ENCODE measurements at places on chromosomes 12 and 14. TPM values are rescaled to one million over a fixed set of nuclear protein-coding genes. Genes with fewer than 3 reads are reported as not detected.
A peak's percentile ranks its signal among the peaks of the same experiment; 100 is the strongest.

Gene KRT85
- polyA plus RNA-seq = 0.03 TPM

DNA sequence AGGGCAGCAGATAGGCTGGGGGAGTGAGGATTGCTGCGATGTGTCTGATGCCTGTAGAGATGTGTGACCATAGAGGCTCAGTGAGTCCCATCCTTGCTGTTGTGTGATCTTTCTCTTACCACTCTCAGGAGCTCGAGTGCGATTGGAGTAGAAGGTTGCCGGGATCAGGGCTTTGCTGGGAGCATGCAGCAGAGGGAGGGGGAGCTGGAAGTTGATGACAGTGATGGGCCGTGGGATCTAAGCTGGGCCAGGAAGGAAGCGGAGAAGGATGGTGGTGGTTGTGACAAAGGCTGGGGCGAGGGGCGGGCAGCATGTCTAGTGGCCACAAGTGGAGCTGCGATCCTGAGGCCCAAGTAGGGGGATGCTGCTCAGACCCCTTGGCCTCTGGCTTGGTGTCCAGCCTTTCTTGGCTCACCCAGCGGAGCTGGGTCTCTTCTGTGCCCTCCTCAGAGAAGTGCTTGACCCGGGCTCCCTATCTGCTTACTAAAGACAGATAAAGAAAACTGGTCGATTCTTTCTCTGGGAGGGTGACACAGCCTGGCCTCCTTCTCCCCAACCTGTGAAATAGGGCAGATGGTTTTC, 66.2 kb downstream of the PRMT8 start:
- DNase-seq = no peak
- no peaks in the 10 kb centered on the region for H3K36me3 ChIP-seq

DNA sequence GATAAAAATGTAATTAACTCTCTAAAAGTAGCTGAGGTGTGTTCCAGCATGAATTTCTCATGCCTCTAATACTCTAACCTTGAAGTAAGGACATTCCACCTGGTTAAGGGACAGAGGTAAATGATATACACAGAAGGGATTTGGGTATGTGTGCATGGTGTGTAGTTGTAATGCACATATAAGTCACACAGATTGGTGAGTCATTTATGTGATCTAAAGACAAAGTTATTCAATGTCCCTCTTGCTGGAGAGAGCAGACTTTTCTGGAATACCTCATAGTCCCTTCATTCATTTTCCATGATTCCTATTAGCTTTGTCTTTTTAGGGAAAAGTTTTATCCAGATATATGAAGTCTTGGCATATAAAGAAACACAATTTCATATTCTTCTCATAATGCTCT, 234.9 kb downstream of the SNAPC1 start:
- H3K27ac ChIP-seq = no peak overlapping the region
- no peak for DNase-seq
- H3K4me1 ChIP-seq = no peaks in the 10 kb centered on the region
- H3K27me3 ChIP-seq = no peaks in the 10 kb centered on the region
- no peak overlapping the region for H3K4me3 ChIP-seq

GRCh38 chr12:62800707-62801400, 134.1 kb downstream of the PPM1H start:
- DNase-seq = no peak
- no peak overlapping the region for H3K4me3 ChIP-seq
- no peaks in the 10 kb centered on the region for H3K27me3 ChIP-seq
- no peaks in the 10 kb centered on the region for H3K4me1 ChIP-seq
- H3K36me3 ChIP-seq = peaks cover 5% of the 10 kb centered on the region

DNA sequence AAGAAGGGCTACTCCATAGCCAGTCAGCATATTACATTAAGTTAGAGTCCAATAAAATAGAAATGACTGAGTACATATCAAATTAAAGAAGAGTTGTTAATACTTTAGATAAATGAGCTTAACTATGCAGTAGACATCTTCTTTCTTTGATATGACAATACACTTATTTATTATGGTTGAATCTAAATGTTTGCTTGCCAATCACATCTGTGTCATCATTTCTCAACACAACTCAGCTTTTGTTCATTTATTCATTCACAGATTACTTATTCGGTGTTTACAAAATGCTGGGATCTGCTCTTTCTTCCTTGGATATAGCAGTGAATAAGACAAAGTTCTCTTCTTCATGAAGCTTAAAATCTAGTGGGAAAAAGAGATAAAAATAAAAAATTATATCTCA, 614.6 kb upstream of the ATP2B1 start:
- H3K27me3 ChIP-seq = no peaks in the 10 kb centered on the region
- no peak overlapping the region for H3K4me3 ChIP-seq

- H3K4me1 ChIP-seq = no peaks in the 10 kb centered on the region
- DNase-seq = no peak
Measured at GRCh38 chr12:111291357-111291756, 77.5 kb downstream of the PHETA1 start.

- H3K27ac ChIP-seq = peak overlapping the region; percentile 90
- H3K4me1 ChIP-seq = peaks cover 2% of the 10 kb centered on the region
- peaks cover 7% of the 10 kb centered on the region for H3K36me3 ChIP-seq
- peak overlapping the region; percentile 96 for H3K4me3 ChIP-seq
- DNase-seq = no peak
Measured at GRCh38 chr14:69152181-69152901, 578 bp downstream of the DCAF5 start.

Gene SERPINA10
- 0.90 TPM for polyA plus RNA-seq

- no peaks in the 10 kb centered on the region for H3K36me3 ChIP-seq
- H3K4me3 ChIP-seq = no peak overlapping the region
- H3K27ac ChIP-seq = no peak overlapping the region
- H3K4me1 ChIP-seq = no peaks in the 10 kb centered on the region
Measured at GRCh38 chr12:83827860-83828259, 1084.7 kb downstream of the SLC6A15 start.

Gene AQP6
- 0.49 TPM for polyA plus RNA-seq

- H3K27me3 ChIP-seq = no peaks in the 10 kb centered on the region
- H3K4me3 ChIP-seq = no peak overlapping the region
- no peak for DNase-seq
- H3K27ac ChIP-seq = no peak overlapping the region
- H3K4me1 ChIP-seq = peaks cover 9% of the 10 kb centered on the region
Measured at GRCh38 chr12:105273601-105274000, 37.6 kb upstream of the APPL2 start.

Gene ACADS
- polyA plus RNA-seq = 50.2 TPM

Gene HNF1A
- 55.5 TPM for polyA plus RNA-seq

GRCh38 chr12:91379051-91379775, 196.6 kb upstream of the DCN start:
- no peak overlapping the region for H3K27ac ChIP-seq
- H3K27me3 ChIP-seq = no peaks in the 10 kb centered on the region
- no peak overlapping the region for H3K4me3 ChIP-seq
- no peaks in the 10 kb centered on the region for H3K36me3 ChIP-seq

Gene SLC6A13
- polyA plus RNA-seq = 0.28 TPM

GRCh38 chr12:94272280-94272679, 123.9 kb downstream of the PLXNC1 start:
- no peak for DNase-seq
- no peak overlapping the region for H3K27ac ChIP-seq
- H3K36me3 ChIP-seq = peaks cover 10% of the 10 kb centered on the region
- no peak overlapping the region for H3K4me3 ChIP-seq
- H3K27me3 ChIP-seq = no peaks in the 10 kb centered on the region

- H3K36me3 ChIP-seq = no peaks in the 10 kb centered on the region
- peak; percentile 14 for DNase-seq
- no peak overlapping the region for H3K27ac ChIP-seq
- H3K4me1 ChIP-seq = peaks cover 2% of the 10 kb centered on the region
- H3K27me3 ChIP-seq = no peaks in the 10 kb centered on the region
- H3K4me3 ChIP-seq = no peak overlapping the region
Measured at GRCh38 chr12:115294453-115295133, 610.6 kb upstream of the TBX3 start.

- DNase-seq = no peak
- no peak overlapping the region for H3K27ac ChIP-seq
- no peaks in the 10 kb centered on the region for H3K36me3 ChIP-seq
- no peaks in the 10 kb centered on the region for H3K4me1 ChIP-seq
- no peak overlapping the region for H3K4me3 ChIP-seq
Measured at GRCh38 chr12:128783129-128783574, 40.6 kb downstream of the SLC15A4 start.

DNA sequence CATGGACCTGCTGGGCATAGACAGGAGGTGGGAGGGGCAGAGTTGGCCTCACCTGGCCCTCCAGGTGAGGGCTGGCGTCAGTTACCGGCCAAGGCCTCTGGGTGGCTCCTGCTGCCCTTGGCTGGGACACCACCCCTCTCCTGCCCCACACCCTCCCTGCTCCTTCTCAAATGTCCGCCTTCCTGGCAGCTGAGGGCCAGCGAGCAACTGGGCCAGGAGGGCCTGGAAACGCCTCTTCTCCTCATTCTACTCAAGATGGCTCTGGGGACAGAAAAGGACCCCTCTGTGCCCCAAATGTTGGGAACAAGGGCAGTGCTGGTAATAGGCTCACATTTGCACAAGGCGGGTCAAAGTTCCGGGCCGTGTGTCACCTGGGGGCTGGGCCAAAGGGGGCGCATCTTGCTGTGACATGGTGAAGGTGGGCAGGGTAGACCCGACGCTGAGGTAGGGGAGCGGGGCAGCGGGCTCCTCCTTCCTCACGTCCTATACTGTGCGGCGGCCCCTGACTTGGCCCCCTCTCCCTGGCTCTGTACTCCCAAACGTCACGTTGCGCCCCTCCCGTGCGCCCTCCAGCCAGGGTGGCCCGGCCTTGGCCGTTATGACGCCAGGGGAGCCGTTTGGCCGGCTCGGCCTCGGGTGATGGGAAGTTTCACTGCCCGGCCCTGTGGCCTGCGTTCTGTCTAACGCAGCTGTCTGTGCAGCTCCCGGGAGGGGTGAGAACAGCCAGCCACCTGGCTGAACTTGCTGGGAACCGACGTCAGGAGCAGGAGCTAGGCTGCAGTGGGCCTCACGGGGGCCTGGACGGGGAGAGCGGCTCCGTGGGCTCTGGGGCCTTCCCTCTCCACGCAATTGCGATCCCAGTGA, 18.0 kb upstream of the DLK1 start:
- peak overlapping the region; percentile 6 for H3K4me3 ChIP-seq
- DNase-seq = peak; percentile 69
- H3K4me1 ChIP-seq = peaks cover 14% of the 10 kb centered on the region
- no peaks in the 10 kb centered on the region for H3K36me3 ChIP-seq
- peak overlapping the region; percentile 48 for H3K27ac ChIP-seq

Gene RABGGTA
- polyA plus RNA-seq = 29.0 TPM

GRCh38 chr14:90627478-90627877, 188.8 kb downstream of the TTC7B start:
- no peak for DNase-seq
- H3K36me3 ChIP-seq = no peaks in the 10 kb centered on the region
- H3K4me3 ChIP-seq = no peak overlapping the region
- no peak overlapping the region for H3K27ac ChIP-seq
- H3K4me1 ChIP-seq = peaks cover 10% of the 10 kb centered on the region

Gene TNFRSF1A
- 122 TPM for polyA plus RNA-seq

Gene PTPRR
- polyA plus RNA-seq = 3.0 TPM

- H3K36me3 ChIP-seq = no peaks in the 10 kb centered on the region
- no peak overlapping the region for H3K4me3 ChIP-seq
- no peaks in the 10 kb centered on the region for H3K27me3 ChIP-seq
Measured at GRCh38 chr12:46177837-46178608, 90.8 kb downstream of the SLC38A1 start.

GRCh38 chr14:89347885-89348284, 69.1 kb downstream of the FOXN3 start:
- no peak overlapping the region for H3K4me3 ChIP-seq
- no peaks in the 10 kb centered on the region for H3K27me3 ChIP-seq
- peaks cover 33% of the 10 kb centered on the region for H3K36me3 ChIP-seq
- DNase-seq = no peak

Gene TMCC3
- 24.3 TPM for polyA plus RNA-seq

Gene FGF23
- polyA plus RNA-seq = 6.5 TPM

DNA sequence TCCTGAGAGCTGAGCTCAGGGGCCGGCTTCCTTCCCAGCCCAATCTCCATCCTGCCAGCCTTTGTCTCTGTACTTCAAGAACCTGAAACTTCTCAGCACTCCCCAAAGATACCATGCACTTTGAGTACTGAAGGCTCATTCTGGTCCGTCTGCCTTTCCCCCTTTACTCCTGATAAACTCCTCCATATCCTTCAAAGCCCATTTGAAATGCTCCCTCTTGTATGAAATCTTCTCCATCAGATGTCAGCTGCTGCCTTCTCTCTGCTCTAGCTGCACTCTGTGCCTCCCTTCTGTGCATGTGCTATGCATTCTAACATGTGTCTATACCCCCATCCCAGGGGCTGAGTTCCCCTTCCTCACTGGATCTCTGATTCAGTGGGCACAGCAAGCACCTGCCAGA, 52.1 kb downstream of the PITPNM2 start:
- no peaks in the 10 kb centered on the region for H3K36me3 ChIP-seq
- H3K27me3 ChIP-seq = no peaks in the 10 kb centered on the region
- no peak overlapping the region for H3K4me3 ChIP-seq
- no peak for DNase-seq
- no peak overlapping the region for H3K27ac ChIP-seq
- H3K4me1 ChIP-seq = peaks cover 4% of the 10 kb centered on the region

Gene CEP128
- polyA plus RNA-seq = 2.4 TPM

DNA sequence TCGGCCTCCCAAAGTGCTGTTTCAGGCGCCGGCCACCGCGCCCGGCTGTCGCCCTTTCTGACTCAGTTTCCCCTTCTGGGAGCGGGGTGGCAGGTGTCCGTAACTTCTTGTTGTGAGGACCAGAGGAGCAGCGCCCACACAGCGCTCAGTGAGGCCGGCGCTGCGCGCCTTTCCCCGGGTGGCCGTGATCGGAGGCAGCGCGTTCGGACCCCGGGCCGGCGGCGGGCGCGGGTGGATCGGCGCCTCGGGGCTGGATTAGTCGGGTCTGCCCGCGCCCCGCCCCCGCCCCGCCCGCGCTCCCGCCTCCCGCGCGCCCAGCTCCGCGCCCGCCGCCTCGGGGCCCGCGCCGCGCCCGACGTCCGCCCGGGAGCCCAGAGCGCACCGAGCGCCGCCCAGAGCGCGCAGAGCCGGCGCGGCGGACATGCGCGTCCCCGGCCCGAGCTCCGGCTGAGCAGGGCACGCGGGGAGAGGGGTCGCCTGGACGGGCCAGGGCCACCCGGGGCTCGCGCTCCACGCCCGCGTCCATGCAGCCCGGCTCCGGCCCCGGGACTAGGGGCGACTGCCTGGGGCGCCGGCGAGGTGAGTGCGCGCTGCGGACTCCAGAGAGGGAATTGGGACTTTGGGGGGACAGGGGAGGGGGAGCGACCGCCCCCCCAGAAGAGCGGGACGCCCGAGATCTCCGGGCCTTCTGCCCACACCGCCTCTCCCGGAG, 50.6 kb downstream of the LRCOL1 start:
- no peaks in the 10 kb centered on the region for H3K36me3 ChIP-seq
- no peaks in the 10 kb centered on the region for H3K27me3 ChIP-seq
- peak; percentile 74 for DNase-seq
- H3K27ac ChIP-seq = no peak overlapping the region
- peak overlapping the region; percentile 61 for H3K4me3 ChIP-seq

Gene ZNF891
- polyA plus RNA-seq = 3.2 TPM

- H3K4me1 ChIP-seq = no peaks in the 10 kb centered on the region
- no peak overlapping the region for H3K27ac ChIP-seq
- no peaks in the 10 kb centered on the region for H3K36me3 ChIP-seq
- DNase-seq = no peak
- H3K4me3 ChIP-seq = no peak overlapping the region
- H3K27me3 ChIP-seq = peaks cover 10% of the 10 kb centered on the region
Measured at GRCh38 chr12:131418121-131418520, 292.8 kb upstream of the SFSWAP start.

Data from large intestine (tissue), 12 donors.